AG08395 (cell line): ENCODE measurements at places on chromosomes 2 and 18.
A peak's percentile ranks its signal among the peaks of the same experiment; 100 is the strongest.

DNA sequence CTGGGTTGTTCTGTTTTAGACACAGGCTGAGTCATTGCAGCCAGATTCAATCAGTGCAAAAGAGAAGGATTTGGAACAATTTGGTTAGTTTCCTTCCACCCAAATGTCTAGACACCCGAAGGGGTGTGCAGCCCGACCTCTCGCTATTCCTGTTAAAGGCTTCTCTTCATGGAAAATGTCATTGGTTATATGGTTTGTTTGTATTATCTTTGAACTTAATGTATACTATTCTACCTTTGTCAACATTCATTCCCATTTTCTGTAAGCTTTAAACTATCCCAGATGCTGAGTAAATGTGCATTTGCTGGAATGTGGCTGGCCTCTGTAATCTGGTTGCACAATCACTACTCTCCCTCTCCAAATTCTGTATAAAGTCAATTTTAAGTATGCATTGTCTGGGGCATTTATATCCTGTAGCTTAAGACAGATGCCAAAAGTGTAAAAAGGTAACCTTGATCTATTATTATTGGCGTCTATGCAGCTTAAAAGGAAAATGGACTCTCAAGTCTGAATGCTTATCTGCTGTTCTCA, 80.4 kb upstream of the RND3 start:
- DNase-seq = peak; percentile 30

- DNase-seq = peak; percentile 11
These were observed 90.5 kb downstream of the LAMA3 start for GRCh38 chr18:23779696-23780303.

- no peak for DNase-seq
These were observed 80.8 kb upstream of the MGAT4A start for GRCh38 chr2:98811766-98812165.

GRCh38 chr2:37871456-37872191, 53.5 kb upstream of the RMDN2 start:
- DNase-seq = peak; percentile 81

DNA sequence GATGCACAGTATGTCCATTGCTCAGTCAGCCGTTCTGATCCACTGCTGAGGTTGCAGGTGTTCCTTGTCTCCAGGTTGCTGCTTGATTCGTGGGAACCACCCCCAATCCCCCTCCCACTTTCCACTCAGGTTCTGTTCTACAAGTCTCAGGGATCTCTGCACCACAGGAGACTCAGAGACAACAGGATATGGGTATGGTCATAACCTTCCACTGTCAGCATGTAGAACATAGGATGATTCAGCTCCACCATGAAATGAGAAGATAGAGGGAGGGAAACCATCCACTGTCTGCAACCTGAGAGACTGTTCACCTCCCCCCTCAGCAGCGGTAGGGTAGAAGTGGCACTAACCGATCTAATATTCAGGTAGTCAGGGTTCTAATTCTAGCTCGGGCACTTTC, 19.0 kb upstream of the KLF7 start:
- DNase-seq = no peak

DNA sequence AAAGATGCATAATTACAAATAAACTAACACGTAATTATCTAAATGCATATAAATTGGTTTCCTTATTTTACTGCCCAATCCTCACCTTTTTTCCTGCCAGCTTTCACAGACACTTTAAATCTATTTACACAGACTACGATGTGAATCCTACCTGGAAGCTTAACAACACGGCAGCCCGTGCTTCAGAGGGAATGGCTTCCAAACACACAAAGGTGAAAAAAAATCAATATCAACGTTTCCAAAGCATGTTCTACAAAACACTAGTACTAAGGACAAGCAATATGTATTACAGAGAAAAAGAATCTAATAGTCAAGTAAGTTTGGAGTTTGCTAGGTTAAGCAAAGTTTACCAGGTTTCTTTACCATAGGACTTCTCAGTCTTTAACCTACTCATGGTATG, 4.4 kb downstream of the MAP4K3 start:
- DNase-seq = no peak

- peak; percentile 45 for DNase-seq
These were observed 428.2 kb upstream of the KCNH7 start for GRCh38 chr2:163266772-163267171.

DNA sequence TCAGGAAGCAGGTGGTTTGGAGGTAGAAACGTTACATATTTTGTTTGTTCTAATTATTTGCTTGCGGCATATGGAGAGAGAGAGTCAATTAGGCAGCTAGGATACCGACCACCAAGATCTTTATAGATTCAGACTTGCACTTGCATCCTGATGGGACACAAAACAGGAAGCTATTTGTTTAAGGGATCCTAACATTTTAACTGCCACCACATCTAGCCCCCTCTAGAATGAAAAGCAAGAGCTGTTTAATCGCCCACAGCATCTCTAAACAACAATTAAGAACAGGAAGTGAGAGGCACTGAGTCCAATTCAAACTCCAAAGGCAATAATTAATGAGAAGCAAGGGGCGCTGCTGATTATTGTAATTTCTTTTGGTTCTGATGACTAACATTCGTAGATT, 182.0 kb upstream of the LINC00305 start:
- no peak for DNase-seq

GRCh38 chr2:145303536-145303935, 783.6 kb upstream of the ZEB2 start:
- DNase-seq = no peak

DNA sequence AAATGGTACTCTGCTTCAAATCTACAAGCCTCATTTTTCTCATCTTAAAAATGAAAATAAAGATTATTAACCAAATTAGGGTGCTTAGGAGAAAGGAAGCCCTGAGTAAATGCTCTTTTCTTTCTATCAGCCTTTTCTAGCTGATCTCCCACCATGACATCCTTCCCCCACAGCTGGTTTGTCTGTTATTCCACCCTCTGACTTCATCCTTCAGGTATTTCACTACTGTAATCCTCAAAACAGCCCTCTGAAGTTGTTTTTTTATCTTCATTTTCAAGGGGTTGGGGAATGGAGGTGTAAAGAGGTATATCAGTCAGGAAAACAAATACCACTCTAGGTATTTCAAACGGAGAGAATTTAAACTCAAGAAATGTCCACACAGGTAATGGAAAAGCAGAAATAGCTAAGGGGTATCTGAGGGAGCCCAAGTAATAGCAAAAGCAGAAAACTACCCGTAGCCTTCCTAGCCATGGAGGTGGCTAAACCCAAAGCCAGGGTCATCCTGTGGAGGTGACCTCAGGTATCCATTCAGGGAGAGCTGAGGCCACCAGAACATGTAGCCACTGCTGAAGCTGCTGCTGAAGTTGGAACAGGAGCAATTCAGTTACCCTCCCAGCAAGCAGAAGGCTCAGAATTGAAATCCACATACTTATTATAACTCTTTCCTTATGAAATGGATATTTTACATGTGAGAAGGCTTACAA, 990.9 kb upstream of the ACVR2A start:
- DNase-seq = peak; percentile 19

DNA sequence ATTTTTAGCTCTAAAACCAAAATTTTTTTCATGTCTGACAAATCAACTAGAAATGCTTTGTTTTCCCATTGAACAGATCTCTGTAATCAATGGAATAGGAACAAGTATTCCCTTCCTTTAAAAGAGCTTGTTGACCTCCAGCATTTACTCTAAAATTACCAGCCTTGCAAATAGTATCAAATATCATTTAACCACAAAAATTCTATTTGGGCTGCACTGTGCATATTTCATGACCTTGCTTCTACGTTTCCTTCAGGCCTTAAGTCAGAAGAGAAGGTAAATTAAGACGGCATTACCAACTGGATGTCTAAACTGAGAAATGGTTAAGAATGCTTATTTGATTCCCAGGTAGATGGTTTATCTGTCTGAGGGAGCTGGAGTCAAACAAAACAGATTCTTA, 33.3 kb upstream of the NRXN1 start:
- no peak for DNase-seq

- no peak for DNase-seq
These were observed 400.5 kb upstream of the TCF4 start for GRCh38 chr18:55988537-55988936.

DNA sequence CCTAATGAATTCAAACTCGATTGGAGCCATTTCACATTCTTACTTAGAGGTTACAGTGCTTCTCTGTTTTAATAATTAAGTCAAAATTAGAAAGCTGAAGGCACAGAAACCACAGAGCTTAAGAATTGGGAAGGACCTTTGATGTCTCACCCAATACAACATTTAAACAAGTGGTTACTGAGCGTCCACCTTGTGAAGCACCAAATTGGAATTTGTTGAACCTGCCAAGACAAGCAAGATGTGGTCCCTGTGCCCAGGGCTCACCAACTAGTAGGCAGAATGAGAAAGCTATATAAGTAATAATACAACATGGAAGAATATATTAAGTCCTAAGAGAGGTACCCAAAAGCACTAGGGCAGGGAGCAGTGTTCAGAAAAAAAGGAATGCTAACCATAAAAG, 64.5 kb upstream of the NPAS2 start:
- no peak for DNase-seq

GRCh38 chr18:76497021-76497420, 2.0 kb upstream of the ZNF516 start:
- DNase-seq = no peak

GRCh38 chr2:19710230-19710629, 191.6 kb downstream of the TTC32 start:
- no peak for DNase-seq

GRCh38 chr2:84931384-84931821, 25.9 kb downstream of the TMSB10 start:
- no peak for DNase-seq

DNA sequence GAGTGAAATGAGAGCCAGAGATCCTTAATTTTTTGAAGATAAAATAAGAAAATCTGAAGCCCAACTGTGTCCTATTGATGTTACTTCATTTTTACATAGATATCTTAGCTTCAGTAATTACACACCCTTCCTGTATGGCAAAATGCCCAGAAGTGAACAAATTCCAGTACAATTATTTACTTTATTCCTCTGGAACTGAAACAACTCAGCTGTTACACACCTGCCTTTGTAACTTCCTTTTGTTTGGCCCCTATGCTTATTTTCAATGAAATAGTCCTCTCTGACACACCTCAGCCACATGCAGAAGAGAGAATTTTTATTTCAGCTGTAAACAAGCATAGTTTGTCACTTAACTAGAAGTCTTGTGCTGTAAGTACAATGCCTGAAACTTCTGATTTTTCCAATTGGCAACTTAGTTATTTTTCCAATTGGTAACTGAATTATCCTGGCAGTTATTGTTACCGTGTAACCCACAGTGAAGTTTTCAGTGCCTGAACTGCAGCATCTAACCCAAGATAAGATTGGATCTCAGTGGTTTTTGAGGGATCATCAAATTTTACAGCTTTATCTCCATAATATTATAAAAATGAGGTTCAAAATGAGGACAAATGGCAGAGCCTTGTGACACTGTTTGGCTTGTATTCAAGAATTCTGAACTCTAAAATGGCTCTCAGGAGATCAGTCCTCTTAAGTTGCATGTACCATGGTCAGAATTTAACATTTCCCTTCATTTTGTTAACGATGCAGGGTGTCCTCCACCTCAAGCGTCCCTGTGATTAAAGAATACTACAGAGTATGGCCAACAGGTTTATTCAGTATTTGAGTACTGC, 82.6 kb downstream of the PKP4 start:
- DNase-seq = peak; percentile 20

- DNase-seq = no peak
These were observed 209.3 kb upstream of the SOX11 start for GRCh38 chr2:5482929-5483331.

DNA sequence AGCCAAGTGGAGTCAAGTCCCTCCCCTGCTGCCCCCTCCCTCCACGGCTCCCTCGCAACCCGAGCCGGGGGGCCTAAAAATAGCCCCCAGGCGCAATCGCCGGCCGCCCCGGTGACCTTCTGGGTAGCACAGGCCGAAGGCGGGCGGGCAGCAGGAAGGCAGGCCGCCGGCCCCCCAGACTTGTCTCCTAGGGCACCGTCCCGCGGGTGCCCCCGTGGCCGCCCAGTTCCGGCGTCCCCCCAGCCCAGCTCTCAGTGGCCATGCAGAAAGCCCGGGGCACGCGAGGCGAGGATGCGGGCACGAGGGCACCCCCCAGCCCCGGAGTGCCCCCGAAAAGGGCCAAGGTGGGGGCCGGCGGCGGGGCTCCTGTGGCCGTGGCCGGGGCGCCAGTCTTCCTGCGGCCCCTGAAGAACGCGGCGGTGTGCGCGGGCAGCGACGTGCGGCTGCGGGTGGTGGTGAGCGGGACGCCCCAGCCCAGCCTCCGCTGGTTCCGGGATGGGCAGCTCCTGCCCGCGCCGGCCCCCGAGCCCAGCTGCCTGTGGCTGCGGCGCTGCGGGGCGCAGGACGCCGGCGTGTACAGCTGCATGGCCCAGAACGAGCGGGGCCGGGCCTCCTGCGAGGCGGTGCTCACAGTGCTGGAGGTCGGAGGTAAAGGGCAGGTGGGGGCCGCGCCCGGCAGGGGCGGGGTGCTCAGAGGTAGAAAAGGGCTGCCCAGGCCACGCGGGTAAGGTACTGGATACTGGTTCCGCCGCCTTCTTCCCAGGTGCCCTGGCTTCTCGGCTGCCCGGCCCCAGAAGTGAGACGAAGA, at the start of gene SPEG:
Gene SPEG (plus strand): TSS at position 126 of the 808 bp plus-strand sequence. CDS start 135 bp downstream, at position 261.
- DNase-seq = no peak

DNA sequence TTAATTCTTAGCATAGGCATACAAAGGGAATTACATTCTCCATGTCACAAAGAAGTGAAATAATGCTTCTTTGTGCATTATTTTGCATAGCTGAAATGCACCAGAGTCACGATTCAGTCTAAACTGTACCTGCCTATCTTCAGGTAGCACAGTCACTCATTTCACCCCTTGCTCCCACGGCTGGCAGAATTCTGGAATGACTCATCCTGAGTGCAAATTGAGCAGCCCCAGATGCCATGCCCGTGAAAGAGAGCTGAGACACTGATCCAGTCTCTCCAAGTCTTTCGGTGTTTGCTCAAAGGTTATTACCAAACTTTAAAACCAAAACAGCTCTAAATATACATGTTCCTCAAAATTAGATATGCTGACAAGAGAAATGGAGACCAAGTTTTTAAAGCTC, 168.3 kb upstream of the POU3F3 start:
- no peak for DNase-seq

- DNase-seq = no peak
These were observed 28.0 kb upstream of the DDX18 start for GRCh38 chr2:117786520-117786919.
